RWPE2 (cell line): ENCODE measurements at places on chromosomes 6 and 20.
A peak's percentile ranks its signal among the peaks of the same experiment; 100 is the strongest.

- no peak for DNase-seq
Measured at GRCh38 chr6:29723262-29723665, at the start of gene HLA-F. TSS of gene HLA-F (plus strand) at chr6:29723434. CDS start at chr6:29723464, 30 bp downstream.

- no peak for DNase-seq
Measured at GRCh38 chr20:3446779-3447178, 24.0 kb upstream of the ATRN start.

- DNase-seq: no peak
Measured at GRCh38 chr20:33076662-33077372, 2.6 kb upstream of the BPIFB4 start.

GRCh38 chr6:87396595-87397392 is 11.0 kb upstream of the CFAP206 start:
- no peak for DNase-seq

DNA sequence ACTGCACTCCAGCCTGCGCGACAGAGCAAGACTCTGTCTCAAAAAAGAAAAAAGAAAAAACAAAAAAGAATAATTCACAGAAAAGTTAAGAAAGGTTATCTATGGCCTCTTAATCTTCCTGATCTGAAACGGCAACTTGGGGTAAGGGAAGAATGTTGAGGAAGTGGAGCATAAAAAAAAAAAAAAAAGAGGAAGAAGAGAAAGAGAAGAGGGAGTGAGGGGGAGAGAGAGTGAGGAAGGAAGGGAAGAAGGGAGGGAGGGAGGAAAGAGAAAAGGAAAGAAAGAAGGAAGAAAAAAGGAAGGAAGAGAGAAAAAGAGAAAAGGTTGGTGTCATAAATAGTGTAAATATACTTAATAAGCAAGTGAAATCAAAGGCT is 68.9 kb upstream of the NCOA3 start:
- no peak for DNase-seq

DNA sequence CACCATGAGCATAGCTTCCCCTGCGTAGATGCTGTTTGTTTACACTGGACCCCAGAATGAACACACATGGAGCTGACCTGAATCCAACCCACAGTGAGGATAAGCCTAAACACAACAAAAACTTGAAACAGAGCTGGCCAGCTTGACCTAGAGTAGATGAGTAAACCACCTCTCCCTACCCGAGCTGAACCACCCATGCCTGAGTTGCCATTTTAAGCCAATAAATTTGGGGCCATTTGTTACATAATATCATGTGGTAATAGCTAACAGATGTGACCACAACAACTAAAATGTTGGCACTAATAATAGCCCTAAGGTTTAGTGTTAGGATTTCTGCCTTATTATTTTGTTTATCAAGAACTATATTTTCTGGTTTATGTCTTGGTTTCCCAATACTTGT is 103.2 kb upstream of the GRIK2 start:
- no peak for DNase-seq

DNA sequence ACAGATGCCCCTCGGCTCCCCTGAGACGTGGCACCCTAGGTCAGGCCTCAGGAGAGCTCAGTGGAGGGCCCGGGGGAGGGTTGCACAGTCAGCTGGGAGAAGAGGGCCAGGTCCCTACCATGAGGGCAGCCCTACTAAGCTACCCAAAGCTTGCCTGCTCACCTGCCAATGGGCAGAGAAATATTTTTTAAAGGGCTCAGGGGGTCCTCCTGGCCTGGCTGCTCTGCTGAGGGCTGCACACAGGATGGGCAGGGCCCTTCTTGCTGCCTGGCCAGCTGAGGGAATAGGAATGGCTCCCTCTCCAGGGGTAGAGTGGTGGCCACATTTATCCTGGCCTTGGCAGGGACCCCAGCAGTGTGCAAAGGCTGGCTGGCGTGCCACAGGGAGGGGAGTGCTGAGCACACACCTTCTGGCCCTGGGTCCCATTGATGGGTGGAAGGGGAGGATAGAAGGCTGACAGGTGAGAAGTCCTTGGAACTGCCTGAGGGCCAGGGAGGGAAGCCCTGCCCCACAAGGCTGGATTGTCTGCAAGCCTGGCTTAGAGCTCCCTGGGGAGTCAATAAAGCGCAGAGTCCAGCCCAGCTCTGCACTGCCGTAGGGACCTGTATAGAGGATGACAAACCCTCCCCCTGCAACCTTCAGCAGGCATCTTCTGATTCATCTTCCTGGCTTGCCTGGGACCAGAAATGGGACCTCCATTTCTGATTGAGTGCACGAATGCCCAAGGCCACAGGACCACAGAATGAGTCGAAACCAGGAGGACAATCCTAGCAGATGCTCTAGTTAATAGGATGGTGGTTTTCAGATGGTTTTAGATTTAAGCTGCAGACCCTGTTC is 62.1 kb downstream of the NOL4L start:
- DNase-seq: no peak

- no peak for DNase-seq
Measured at GRCh38 chr20:14055127-14055742, 59.9 kb downstream of the MACROD2 start.

DNA sequence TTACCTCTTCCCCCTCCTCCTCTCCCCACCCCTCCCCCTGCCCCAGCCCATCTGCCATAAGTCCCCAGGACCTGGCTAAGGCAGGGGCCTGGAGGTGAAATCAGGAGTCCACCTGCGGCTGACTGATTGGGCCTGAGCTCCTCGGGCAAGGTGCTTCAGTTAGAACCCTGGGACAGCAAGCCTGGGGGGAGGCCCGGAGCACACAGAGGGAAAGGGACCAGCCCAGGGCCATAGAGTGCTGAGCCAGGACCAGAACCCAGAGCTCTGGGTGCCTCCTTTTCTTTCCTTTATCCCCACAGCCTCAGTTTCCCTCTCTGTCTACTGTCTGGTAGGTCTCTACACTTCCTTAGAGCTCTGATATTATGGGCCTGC is 35.7 kb upstream of the VEGFA start:
- no peak for DNase-seq

DNA sequence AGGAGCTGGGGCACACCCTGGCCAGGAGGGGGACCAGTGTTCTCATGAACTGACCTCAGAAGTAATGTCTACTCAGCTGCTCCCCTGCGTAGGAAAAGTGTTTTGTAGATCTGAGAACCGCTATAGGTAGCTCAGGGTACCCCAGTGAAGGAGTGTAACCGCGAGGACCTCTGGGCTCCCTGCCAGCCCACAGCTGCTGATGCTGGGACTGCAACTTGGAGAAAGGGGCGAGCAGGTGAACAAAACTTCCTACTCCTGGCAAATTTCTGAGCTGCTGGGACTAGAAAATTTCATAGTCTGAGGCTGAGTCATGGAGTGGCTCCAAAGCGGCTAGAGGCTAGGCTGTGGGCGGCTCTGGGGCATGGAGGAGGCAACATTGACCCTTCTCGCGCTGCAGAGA is 51.9 kb downstream of the PYGB start:
- DNase-seq: no peak

DNA sequence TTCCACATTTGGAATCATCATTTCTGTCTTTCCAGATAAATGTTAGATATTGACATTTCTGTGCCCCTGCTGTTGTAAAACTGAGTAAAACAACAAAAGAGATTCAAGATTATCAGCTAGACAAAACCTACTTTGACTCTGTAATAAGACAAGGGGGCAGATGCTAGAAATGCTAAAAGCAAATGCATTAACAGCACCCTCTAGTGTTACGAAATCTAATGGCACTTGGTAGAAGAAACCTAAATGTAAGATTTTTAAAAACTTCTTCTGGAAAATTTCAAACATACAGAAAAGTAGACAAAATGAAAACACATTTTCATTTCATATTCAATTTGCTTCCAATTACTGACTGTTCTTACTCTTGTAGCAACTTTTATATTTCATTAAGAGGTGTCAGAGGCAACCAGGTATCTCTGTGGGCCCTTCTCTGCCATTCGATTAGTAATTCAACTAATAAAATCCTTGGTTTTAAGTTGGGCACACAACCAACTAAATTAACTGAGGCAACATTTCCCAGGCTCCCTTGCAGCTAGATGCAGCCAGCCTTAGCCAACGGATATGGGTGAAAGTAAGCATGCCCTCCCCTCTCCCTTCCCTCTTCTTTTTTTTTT is 45.0 kb downstream of the SLC23A2 start:
- DNase-seq: no peak

DNA sequence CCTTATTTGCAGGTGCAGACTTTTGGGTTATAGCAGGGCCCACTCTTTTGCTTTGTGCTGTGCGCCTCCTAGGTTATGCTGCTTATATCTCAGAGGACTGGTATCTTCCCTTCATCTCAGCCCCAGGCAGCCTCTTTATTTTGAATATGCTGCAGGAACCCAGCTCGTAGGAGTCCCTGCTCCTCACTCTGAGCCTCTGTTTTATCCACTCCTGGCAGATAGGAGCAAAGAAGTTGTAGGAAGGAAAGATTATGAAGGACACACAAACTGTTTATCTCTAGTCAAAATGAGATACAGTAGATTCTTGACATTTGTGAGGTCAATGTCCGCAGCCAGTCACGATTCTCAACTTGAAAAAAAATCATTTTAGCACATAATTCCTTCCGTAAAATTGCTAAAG is 15.6 kb downstream of the L3MBTL3 start:
- DNase-seq: no peak

GRCh38 chr20:51616060-51616459 is 73.5 kb upstream of the NFATC2 start:
- no peak for DNase-seq

- no peak for DNase-seq
Measured at GRCh38 chr6:36683656-36684446, 5.3 kb downstream of the CDKN1A start.

- peak; percentile 49 for DNase-seq
Measured at GRCh38 chr6:169839029-169839481, 87.6 kb downstream of the ERMARD start.

- no peak for DNase-seq
Measured at GRCh38 chr20:39876976-39877635, 811.9 kb downstream of the MAFB start.

- DNase-seq: no peak
Measured at GRCh38 chr6:130841128-130841728, 14.0 kb downstream of the SMLR1 start.
